ENCODE measurements at places on chromosomes 5 and 9.

DNA sequence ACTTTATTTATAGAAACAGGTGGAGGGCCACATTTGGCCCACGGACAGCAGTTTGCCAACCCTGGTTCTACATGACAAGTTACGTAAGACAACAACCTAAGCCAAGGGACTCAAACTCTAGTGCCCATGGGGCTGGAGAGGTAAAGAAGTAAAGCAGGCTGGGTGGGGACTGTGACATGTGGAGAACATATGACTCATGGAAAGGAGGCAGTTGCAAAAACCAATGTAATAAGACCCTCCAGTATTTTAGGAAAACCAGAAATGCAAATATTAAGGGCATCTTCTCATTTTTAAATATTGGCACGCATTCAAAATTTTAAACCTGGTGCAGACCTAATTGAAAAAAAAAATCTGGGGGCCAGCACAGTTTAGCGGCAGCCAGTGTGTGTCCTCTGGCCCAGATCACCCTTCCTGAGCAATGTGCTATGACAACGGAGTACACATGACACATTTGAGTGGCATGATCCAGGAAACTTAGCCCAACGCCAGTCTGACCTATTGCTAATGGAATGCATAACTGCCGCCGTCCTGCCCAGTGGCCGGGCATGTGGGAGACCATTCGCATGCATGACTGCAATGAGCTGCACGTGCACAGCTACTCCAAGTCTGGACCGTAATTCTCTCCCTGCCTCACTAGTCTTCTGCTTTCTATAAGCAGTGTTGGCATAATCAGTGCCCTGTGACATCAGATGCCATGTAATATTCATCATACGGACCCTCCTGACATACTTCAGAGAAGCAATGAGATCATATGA is 97.2 kb downstream of the SH3TC2 start:
- no peak for DNase-seq

GRCh38 chr5:21663082-21663481 is 1190.1 kb downstream of the CDH12 start:
- DNase-seq, result no peak

GRCh38 chr9:119436261-119436660 is 67.0 kb upstream of the BRINP1 start:
- no peak for DNase-seq

GRCh38 chr5:132260714-132261551 is 3.4 kb downstream of the PDLIM4 start:
- DNase-seq, result no peak

DNA sequence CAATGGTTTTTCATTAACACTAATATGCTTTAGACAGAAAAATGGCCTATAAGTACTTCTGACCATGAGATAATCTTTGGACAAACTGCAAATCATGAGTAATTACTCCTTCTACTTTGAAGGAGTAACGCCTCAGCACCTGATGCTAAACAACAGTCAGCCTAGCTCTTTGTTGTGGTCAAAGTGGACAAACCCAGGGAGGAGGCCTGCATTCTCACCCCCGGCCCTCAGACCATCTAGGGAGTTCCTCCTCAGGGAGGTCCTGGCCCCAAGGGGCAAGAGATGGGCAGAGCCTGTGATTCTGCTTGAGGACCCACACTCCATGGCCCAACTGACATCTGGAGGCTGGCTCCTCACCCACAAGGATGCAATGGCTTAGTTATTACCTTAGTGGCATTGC is 48.2 kb upstream of the ANGPTL2 start:
- DNase-seq, result no peak

GRCh38 chr5:149745212-149745942 is 15.3 kb downstream of the PPARGC1B start:
- no peak for DNase-seq

GRCh38 chr5:6178846-6179532 is 199.4 kb downstream of the MED10 start:
- DNase-seq, result no peak

DNA sequence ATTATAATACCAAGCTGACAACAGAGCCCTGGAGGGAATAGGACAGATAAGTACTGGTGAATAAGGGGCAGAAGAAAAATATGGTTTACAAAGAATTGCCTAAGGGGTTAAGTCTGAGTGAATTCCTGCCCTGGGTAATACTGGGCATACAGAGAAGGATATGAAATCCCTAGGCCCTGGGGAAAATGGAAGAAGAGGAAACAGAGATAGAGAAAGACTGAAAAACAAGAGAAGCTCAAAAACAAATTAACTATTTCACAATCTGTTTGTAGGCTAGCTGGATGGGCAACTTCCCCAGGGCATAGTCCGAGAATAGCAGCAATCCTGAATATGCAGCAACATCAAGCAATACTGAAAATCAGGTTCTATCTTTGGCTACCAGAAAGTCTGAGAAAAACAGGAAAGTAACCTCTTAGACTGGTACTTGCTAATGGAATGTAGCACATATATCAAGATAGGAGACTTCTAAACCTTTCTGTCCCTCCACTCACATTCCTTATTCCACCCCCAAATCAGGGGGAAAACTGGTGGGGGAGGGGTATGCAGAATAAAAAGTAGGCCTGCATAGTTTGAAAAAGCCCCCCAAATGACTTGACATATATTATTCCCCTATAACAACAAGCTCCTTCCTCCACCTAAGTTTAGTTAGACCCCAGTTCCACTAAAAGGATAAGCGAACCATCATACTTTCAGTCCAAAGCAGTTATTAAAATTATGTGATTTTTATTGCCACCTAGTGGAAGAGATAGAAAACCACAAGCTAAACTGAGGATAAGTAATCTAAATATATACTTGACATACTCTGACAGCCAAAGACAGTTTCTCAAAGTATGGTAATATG is 20.6 kb downstream of the SLC38A9 start:
- no peak for DNase-seq

DNA sequence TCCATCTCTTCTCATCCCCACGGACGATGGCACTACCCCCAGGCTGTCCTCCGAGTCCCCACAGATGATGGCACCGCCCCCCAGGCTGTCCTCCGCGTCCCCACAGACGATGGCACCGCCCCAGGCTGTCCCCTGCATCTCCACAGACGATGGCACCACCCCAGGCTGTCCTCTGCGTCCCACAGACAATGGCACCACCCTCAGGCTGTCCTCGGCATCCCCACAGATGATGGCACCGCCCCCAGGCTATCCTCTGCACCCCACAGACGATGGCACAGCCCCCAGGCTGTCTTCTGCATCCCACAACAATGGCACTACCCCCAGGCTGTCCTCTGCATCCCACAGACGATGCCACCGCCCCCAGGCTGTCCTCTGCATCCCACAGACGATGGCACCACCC is 57.4 kb upstream of the PTCH1 start:
- DNase-seq, result no peak

- DNase-seq, result no peak
Measured at GRCh38 chr5:37740331-37741066, 99.3 kb downstream of the GDNF start.

GRCh38 chr5:40165789-40166728 is 513.7 kb upstream of the PTGER4 start:
- DNase-seq, result no peak

DNA sequence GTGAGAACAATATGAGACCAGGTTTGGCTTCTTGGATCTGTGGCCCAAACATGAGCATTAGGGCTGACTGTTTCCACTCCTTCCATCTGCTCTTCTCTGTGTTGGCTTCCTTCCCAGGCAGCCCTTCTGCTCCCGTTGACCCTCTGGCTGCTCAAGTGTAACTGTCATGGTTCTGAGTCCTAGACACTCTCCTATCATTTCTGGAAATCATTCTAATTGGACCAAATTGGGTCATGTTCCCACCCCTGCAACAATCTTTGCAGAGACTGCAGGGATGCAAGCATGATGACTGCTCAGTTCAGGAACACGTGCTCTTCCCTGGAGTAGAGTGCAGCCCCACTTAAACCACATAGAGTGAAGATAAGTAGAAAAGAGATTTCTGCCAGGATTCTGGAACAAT is 741.4 kb downstream of the TAF11L14 start:
- DNase-seq, result no peak

- DNase-seq, result no peak
Measured at GRCh38 chr9:121393318-121393717, 23.3 kb upstream of the STOM start.

- no peak for DNase-seq
Measured at GRCh38 chr9:105994970-105995369, 300.6 kb downstream of the TMEM38B start.

- no peak for DNase-seq
Measured at GRCh38 chr5:75202935-75203334, 33.7 kb downstream of the ANKRD31 start.

DNA sequence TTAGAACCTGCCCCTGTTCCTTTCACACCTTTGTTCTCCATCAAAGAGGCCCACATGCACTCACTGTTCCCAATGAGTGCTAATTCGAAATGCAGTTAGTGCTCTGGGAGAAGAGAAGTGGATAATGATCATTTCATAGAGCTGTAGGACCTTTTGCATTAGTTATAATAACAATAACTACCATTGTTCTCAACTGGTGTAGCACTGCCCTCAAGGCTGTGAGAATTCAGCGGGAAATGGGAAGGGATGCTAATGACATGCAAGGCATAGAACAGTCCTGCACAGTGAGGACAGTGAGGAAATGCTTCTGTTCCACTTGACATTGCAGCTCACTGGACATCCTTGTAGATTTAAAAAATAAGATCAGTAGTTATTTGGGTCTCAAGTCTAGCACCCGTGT is 187.4 kb downstream of the FBXL7 start:
- no peak for DNase-seq

DNA sequence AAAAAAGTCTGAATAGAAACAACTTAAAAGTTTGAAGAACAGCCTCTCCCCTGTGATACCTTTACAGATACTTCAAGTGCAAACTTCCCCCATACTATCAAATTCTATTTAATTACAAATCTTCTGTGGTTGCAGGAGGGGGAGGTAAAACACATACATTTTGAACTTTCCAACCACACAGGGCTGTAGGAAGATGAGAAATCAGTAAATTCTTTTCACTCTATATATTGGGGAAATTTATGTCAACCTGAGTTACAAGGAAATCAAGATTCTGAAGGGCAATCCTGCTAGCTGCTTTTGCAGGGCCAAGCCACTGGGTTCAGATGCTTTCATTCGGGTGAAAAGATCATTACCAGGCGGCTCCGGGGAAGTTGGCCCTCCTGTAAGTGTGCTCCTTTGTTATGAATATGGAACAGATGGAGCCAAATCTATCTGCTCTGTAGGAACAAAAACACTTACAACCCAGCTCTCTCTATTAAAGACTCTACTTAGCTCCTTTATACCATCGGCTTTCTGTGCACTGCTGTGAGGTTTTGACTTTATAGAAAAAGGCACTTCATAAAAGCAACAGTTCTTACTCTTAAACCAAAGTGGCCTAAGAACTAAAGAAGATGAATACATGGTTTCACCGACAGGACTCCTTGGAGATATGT is 269.1 kb downstream of the EFNA5 start:
- DNase-seq, result no peak

DNA sequence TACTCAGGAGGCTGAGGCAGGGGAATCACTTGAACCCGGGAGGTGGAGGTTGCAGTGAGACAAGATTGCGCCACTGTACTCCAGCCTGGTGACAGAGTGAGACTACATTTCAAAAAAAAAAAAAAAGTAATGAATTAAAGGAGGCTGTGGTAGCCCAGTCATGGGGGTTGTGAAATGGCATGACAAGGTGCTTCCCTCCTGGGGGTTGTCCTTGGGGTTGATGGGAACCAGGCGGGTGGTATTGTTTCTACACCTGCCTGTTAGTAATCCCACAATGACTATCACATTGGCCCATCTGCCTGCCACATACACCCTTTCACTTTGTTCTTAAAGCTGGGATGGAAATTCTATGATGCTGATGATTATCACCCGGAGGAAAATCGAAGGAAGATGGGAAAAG is 5.6 kb downstream of the IDNK start:
- DNase-seq, result no peak

DNA sequence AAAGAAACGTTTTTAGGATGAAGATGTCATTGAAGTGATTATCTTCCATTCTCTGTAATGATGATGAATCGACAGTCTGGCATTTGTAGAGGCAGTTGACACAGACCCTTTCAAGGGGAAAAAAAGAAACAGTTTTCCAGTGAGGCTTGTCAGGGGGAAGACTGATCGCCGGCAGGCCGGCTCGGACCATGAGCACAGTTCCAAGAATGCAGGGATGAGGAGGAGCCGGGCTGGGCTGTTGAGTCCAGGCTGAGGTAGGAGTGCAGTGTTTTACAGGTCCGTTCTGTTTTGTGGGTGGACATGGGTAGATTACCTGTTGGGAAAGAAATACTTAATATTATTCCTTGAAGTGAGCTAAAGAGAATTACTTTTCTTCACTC is 194.6 kb downstream of the AOPEP start:
- no peak for DNase-seq

DNA sequence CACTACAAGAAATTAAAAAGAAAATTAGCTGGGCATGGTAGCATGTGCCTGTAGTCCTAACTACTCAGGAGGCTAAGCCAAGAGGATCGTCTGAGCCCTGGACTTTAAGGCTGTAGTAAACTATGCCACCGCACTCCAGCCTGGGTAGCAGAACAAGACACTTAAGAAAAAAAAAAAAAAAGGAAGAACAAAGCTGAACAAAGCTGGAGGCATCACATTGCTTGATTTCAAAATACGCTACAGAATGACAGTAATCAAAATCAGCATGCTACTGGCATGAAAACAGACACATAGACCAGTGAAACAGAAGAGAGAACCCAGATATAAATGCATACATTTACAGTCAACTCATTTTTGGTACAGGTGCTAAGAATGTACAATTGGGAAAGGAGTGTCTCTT is 14.5 kb upstream of the OTULIN start:
- DNase-seq, result no peak

GRCh38 chr9:87678650-87679355 is 47.1 kb upstream of the CTSL start:
- DNase-seq, result peak; percentile 32

All from stimulated activated CD4-positive, alpha-beta T cell treated with anti-CD3 and anti-CD28 coated beads, Interleukin-12 subunit alpha, Interleukin-12 subunit beta, amount 100 ng/mL, for 24 hours (primary cell).